ENCODE measurements at places on chromosomes 5 and 9.

DNA sequence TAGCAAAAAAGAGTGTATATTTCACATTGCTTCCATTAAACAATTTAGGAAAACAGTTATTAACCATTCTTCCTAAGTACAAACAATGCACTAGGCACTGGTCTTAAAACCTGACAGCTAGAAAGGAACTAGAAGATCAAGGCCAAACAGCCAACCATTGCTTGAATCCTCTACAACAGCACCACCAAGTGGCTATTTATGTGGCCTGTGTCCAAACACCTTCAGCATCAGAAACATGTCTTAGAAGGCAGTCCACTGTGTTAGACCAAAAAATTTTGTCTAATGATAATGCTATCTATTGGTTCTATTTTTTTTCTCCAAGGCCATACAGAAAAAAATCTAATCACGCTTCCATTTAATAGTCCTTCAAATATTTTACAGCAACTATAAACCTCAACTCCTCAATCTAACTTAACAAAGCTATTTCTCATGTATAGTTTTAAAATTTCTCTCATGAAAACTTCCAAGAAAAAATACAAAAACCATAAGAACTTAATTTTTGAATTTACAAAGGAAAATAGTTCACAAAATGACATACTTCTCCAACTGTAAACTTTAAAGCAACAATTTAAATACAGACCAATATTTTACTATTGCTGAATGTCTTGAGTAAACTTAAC lies 36.1 kb downstream of the CAAP1 start:
- DNase-seq: peak; percentile 3

GRCh38 chr5:77170196-77170890 lies 40.1 kb upstream of the PDE8B start:
- no peak for DNase-seq

GRCh38 chr5:18397891-18398290 lies 763.6 kb downstream of the TAF11L14 start:
- no peak for DNase-seq

DNA sequence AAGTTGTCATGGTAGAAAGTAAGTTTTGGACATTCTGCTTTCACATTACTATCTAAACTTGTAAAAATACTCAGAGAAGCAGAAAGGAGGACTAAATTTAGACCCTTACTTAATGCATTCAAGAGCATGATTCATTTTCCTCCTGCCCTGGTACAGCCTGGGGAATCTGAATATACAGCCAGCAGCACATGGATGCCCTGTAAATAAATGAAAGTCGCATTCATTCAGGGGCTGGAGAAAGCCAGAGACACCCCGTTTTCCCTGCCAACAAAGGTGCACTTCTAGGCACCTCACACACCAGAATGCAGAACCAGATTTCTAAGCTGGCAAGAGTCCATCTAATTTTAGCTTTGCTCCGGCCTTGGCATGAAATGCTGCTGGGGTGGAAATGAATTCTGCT lies 172.7 kb upstream of the KLF9 start:
- no peak for DNase-seq

DNA sequence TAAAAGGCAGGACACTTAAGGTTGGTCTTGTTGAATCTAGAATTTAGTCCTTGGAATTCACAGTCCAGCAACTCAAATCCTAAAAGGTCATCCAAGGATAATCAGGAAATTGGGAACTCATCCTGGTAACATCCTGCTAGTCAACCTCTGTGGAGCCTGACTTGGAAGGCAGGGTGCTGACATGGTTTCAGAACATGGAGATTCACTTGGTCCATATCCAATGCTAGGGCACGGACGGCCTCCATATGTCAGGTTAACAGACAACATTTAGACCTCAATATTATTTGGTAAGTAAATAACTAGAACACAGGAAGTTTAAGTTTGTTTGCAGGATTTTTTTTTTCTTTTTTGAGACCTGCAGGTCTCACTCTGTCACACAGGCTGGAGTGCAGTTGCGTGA lies 783 bp upstream of the DNAH5 start:
- DNase-seq: no peak

- DNase-seq: no peak
Observed at GRCh38 chr9:134688231-134688630, 46.6 kb downstream of the COL5A1 start.

GRCh38 chr9:77663754-77664153 lies 15.6 kb upstream of the GNA14 start:
- no peak for DNase-seq

Data from NCI-H345 (cell line).